Spleen (tissue), 13 donors: ENCODE measurements at places on chromosomes 5 and 9. TPM values are rescaled to one million over a fixed set of nuclear protein-coding genes. Genes with fewer than 3 reads are reported as not detected.

HAUS6 gene
- 4.4 TPM for polyA plus RNA-seq

PCDHB14 gene
- 0.27 TPM for polyA plus RNA-seq

OR5C1 gene
- not detected for polyA plus RNA-seq

C9 gene
- not detected for polyA plus RNA-seq

CNTNAP3 gene
- 0.09 TPM for polyA plus RNA-seq

SPATA31E1 gene
- not detected for polyA plus RNA-seq

PCDHB9 gene
- polyA plus RNA-seq = 0.06 TPM

NIM1K gene
- polyA plus RNA-seq = 0.28 TPM

SPINK4 gene
- polyA plus RNA-seq = not detected

F12 gene
- polyA plus RNA-seq = 1.3 TPM

RNF44 gene
- polyA plus RNA-seq = 28.0 TPM

GAS1 gene
- 2.3 TPM for polyA plus RNA-seq

C5orf52 gene
- not detected for polyA plus RNA-seq

PCDHB11 gene
- polyA plus RNA-seq = 0.14 TPM

DEPDC1B gene
- 0.63 TPM for polyA plus RNA-seq

SVEP1 gene
- polyA plus RNA-seq = 0.98 TPM

TMOD1 gene
- 4.0 TPM for polyA plus RNA-seq

GRIN3A gene
- 0.19 TPM for polyA plus RNA-seq

RELL2 gene
- polyA plus RNA-seq = 26.2 TPM

DELE1 gene
- polyA plus RNA-seq = 36.1 TPM

FBP2 gene
- polyA plus RNA-seq = not detected

RABGAP1 gene
- polyA plus RNA-seq = 7.7 TPM

FGFR4 gene
- 5.2 TPM for polyA plus RNA-seq
